GOT3 (cell line): ENCODE measurements at places on chromosomes 5 and 9.

GRCh38 chr9:137032858-137033257 lies 970 bp upstream of the FUT7 start:
- DNase-seq: no peak

DNA sequence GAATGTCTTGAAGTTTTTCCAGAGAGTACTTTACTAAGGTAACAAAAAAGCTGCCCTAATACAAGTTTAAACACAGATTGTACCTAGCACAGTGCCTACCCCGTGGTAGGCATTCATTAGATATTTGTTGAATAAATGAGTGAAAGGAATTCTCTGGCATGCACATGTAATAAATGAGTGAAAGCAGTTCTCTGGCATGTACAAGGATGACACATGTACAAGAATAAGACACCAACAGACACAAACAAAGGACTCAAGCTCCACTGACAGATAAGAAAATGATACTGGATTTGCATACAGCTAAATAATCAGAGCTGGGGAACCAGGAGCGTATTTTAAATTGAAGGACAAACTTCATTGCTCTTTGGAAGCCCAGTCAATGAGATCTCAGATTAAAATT lies 535.8 kb downstream of the EFNA5 start:
- no peak for DNase-seq

DNA sequence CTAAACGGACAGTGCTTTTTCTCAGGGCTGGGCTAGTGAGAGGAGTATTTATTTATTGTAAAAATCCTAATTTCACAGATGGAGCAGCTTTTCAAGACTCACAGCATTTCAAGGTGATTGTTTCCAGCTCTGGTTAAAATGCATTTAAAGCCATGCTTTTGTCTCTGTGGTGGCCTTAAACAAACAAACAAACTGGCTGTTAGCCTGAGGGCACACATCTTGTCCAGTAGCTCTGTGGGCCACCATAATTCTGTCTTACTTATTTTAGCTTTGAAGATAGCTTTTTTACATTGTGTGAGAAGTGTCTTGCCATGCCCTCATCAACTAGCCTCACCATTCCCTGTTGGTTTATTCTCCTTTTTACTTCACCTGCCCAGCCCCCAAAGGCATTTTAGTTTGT lies 218.2 kb downstream of the PSAT1 start:
- DNase-seq: no peak

DNA sequence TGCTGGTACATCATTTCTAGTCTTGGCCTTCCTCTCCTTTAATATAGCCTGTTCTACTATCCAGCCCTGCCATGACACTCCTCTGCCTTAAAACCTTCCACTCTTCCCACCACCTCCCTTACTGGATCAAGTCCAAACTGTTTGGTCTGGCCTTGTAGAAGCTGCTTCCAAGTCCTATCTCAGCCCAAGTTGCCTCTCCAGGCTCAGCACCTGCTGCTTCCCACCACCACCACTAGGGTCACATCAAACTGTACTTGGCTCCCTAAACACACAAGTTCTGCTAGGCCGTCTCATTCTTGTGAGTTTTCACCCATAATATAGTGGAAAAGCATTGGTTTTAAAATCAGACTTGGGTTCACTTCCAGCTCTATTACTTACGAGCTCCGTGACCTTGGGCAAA lies 1.4 kb downstream of the NDUFA8 start:
- no peak for DNase-seq

- DNase-seq: no peak
These were observed 70.7 kb upstream of the RAPGEF1 start for GRCh38 chr9:131810351-131811170.

- DNase-seq: no peak
These were observed 151.1 kb upstream of the ERCC6L2 start for GRCh38 chr9:95724253-95724991.

- DNase-seq: no peak
These were observed 578 bp upstream of the PSAT1 start for GRCh38 chr9:78296201-78296892.

- DNase-seq: no peak
These were observed 21.6 kb upstream of the ANXA1 start for GRCh38 chr9:73129941-73130685.

GRCh38 chr9:133277467-133277866 lies 2.5 kb upstream of the ABO start:
- no peak for DNase-seq

- DNase-seq: no peak
These were observed 1.3 kb upstream of the AK1 start for GRCh38 chr9:127878652-127879390.

- no peak for DNase-seq
These were observed 180.4 kb downstream of the PRR16 start for GRCh38 chr5:120644516-120644915.

DNA sequence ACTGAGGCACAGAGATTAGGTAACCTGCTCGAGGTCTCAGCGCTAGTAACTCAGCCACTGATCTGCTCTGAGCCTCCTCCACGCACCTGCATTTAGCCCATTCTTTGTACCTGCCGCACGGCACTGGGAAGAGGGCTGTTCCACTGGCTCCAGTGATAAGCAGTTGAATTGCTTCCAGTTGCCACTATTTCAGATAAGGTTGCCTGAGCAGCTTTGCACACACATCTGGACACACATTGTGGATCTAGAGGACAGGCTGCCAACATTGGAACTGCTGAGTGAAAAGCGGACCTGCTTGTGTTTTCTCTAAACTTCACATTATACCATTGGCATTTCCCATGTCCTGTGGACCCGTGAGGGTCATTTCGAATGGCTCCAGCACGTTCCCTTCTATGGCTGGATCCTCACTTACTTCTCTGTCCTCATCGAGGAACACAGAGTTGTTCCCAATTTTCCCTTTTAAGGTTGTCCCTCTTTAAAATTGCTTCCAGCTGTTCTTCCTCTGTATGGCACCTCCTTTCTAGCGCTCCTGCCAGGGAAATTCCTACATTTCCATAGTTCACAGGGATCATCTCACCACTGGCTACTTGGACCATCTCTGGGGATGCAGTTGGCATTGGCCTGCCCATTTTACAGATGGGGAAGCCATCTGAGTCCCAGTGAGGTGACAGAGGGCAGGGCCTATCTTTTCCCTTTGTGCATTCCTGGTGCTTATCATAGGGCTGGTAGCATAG lies 45.9 kb upstream of the RPL26L1 start:
- no peak for DNase-seq

DNA sequence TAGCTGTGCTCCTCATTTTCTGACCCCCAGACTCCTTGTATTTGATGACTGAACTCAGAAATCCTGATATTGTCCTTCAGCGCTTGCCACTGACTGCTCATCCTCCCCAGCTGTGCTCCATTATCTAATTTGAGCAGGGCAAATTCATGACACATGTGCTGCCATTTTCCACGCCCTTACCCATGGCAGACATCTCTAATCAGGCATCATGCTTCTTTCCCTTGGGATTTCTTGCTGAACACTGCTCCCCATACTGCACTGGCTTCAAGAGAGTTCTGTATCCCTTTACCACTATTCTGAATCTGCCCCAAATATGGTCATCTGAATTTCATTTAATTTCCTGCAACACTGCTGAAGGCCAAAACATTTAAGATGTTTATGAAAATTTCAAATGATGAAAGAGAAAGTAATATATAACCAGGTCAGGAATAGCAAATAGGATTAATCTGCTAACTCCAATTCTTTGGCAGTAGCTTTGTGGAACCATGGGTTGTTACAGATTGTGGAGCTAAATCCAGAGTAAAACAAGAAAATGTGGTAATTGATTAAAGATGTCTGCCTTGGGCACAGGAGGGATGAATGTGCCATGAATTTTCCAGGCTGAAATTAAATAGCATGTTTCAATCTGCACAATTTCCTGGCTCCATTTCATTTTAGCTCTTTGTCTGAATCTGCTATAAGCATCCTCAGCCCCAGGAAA lies 93.6 kb downstream of the CYFIP2 start:
- no peak for DNase-seq

DNA sequence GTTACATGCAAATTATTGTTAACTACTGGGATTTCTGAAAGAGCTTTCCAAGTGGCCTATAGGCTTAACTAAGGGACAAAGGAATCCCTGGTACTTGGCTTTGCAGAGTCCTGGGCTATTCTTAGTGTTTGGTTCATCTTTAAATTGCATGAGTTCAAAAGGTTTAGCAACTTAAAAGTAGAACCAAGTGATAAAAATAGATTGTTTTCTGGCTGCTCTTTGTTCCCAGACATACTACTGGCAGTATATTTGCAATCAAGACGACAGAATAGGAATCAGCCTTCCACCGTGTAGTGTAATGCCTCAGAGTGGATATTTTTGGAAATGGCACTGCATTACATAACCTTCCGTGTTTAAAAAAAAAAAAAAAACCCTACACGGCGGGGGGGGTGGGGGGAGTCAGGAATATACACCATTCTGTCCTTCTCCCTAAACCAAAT lies 1.0 kb downstream of the NREP start:
- DNase-seq: no peak

GRCh38 chr5:71471193-71471592 lies 15.7 kb downstream of the BDP1 start:
- no peak for DNase-seq
